ENCODE measurements at places on chromosomes 7 and 10.

GRCh38 chr7:144936314-144936713 is 100.5 kb upstream of the TPK1 start:
- DNase-seq: no peak

GRCh38 chr7:17660116-17660515 is 280.2 kb downstream of the SNX13 start:
- DNase-seq: no peak

DNA sequence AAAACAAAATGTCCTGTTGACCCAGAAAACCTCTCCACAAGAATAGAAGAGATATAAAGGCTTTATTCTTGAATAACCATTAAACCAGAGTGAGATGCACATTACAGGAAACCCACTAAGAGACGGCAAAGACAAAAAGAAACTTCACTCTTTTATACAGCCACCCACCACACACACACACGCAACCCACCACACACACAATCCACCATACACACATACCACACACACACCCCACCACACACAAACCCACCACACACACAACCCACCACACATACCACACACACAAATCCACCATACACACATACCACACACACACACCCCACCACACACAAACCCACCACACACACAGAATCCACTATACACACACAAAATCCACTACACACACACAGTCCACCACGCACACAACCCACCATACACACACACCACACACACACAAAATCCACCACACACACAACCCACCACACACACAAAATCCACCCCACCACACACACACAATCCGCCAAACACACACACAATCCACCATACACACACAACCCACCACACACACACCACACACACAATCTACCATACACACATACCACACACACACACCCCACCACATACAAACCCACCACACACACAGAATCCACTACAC is 9.5 kb upstream of the REPIN1 start:
- no peak for DNase-seq

- no peak for DNase-seq
These were observed 245.9 kb upstream of the PHYHIPL start for GRCh38 chr10:58930500-58930899.

GRCh38 chr7:16667355-16667754 is 21.4 kb downstream of the BZW2 start:
- no peak for DNase-seq
